ENCODE measurements at places on chromosomes 12 and 14. TPM values are rescaled to one million over a fixed set of nuclear protein-coding genes. Genes with fewer than 3 reads are reported as not detected.

- no peak for DNase-seq
These were observed 36.3 kb downstream of the DAD1 start for GRCh38 chr14:22552827-22553076.

GRCh38 chr14:97280526-97280925 lies 483.3 kb downstream of the VRK1 start:
- no peak for DNase-seq

- no peak for DNase-seq
These were observed 129.3 kb downstream of the SLC15A4 start for GRCh38 chr12:128694445-128694844.

- DNase-seq: no peak
These were observed 509.7 kb downstream of the NAV3 start for GRCh38 chr12:78340406-78340805.

DNA sequence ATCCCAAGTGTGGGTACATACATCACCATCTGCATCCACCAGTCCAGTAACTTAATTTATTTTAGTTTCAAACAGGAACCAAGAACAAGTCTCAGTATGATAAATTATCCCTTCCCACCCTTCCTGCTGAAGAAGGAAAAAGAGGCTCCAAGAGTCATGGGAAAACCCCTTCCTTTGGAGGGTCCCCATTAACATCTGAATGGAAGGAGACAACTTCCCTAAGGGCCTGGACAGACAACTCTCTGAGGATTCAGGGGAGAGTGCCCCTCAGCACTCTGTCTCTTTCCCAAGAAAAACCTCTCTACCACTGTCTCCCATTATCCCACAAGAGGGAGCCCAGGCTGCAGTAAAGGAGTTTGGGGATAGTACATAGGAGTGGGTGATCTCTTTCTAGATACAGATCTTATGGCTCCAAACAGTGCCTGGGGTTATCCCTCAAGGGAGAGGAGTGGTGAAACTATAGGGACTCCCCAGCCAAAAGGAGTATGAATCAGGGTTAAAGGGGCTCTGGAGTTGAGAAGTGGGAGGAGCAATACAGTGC lies 6.2 kb downstream of the WNT10B start:
- no peak for DNase-seq

DNA sequence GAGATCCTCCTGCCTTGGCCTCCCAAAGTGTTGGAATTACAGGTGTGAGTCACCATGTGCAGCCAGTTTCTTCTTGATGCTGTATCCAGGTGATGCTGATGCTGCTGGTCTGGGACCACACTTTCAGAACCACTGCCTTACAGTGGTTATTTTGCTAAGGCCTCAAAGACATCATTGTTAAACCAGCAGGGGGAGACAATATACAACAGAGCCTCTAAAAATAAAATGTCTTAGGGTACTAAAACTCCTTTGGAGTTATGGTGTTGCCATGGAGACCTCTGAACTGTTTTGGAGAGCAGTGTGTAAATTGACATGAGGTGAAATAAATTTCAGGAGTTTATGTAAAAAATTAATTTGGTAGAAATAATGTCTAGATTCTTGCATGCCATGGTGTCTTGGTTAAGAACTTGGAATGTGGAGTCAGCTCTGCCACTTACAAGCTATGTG lies 1.1 kb upstream of the ARG2 start:
- DNase-seq: no peak

- DNase-seq: no peak
These were observed 54.8 kb upstream of the FLRT2 start for GRCh38 chr14:85475113-85475512.

- DNase-seq: no peak
These were observed 171.6 kb downstream of the DPY19L2 start for GRCh38 chr12:63496654-63497053.

CCDC175 gene
- polyA plus RNA-seq: not detected

SERPINA10 gene
- not detected for polyA plus RNA-seq

CPM gene
- 7.4 TPM for polyA plus RNA-seq

KRT86 gene
- 0.01 TPM for polyA plus RNA-seq

SLC7A7 gene
- polyA plus RNA-seq: 2.3 TPM
